ENCODE measurements at places on chromosomes 11 and 22.

- peak; percentile 68 for DNase-seq
Measured at GRCh38 chr11:62665599-62666258, 617 bp downstream of the CSKMT start.

DNA sequence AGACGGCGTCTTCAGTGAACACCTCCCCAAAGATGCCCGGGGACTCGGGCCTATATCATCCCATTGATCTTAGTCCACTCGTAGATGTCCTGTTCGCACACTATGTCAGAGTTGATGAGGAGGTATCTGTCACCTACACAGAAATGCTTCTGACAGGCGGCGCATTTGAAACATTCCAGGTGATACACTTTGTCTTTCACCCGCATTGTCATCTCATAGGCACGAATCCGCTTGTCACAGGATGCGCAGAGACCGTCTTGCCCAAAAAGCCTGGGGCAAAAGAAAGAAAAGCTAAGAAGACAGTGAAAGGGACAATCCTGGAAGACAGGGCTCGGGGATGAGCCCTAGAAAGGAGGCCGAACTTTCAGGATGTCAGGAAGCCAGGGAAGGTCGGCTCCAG is 32.6 kb downstream of the LMO2 start:
- DNase-seq, result no peak

DNA sequence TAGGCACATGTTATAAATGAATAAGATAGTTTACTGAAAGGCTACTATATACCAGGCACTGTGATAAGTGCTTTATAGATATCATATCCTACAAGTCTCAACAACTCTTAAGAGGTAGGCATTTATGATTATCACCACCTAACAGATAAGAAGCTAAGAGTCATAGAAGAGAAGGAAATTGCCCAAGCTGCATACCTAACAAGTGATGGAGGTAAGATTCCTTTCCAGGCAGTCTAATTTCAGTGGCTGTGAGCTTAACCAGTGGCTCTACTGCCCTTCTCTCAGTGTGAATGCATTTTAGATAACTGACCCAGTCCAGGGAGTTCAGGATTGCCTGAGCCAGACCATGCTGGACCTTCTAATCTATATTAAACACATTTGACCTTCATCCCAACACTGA is 39.2 kb downstream of the HEPHL1 start:
- no peak for DNase-seq

- no peak for DNase-seq
Measured at GRCh38 chr11:17692931-17693330, 26.4 kb upstream of the MYOD1 start.

- no peak for DNase-seq
Measured at GRCh38 chr11:82889133-82890001, 10.9 kb downstream of the PRCP start.

DNA sequence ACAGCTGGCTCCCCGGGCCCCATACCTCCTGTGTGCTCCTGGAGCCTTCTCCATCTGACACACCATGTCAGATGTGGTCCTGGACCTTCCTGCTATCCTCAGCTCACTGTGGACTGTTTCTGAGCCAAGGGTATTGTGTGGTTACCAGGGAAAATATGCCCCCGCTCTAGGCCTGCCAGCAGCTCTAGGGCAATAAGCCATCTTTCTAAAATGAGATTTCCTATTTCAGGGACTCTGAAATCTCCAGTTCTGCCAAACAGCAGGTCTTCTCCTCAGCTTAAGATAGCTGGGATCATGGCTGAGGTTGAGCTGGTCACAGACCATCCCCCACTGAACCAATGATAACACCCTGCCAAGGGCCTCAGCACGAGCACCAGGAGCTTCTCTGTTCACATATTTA is 227.6 kb downstream of the ST3GAL4 start:
- DNase-seq, result no peak

GRCh38 chr11:134597452-134597851 is 185.4 kb upstream of the B3GAT1 start:
- DNase-seq, result no peak

DNA sequence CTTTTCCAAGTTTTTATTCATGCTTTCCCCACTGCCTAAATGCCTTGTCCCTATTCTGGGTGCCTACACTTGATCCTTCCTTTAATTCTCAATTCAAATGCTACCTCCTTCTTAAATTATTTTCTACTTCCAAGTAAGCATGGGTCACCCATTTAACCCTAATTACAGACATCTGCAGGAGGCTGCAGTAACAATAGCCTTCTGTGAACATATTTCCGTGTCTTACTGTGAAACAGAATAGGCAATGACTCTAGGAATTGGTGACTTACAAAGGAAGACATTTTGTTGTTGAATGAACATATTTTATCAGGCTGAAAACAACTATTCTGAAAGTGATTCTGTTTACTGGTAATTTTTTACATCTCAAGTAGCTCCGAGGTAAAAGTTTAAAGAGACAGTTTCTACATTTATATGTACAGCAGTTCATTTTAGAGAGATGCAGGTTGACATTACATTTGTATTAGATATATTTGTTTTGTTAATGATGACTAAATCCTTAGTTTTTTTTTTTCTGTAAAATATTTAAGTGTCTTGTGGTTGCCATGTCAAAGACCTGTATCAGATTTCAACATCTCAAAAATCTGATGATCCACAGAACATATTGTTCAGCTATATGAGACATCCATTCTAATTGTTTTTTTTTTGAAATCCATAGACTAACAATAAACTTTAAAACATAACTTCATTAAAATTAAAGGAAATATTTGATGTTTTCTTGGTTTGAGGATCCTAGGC is 316.8 kb downstream of the CASP12 start:
- no peak for DNase-seq

GRCh38 chr11:78045851-78046485 is 17.7 kb upstream of the THRSP start:
- DNase-seq, result peak; percentile 28

DNA sequence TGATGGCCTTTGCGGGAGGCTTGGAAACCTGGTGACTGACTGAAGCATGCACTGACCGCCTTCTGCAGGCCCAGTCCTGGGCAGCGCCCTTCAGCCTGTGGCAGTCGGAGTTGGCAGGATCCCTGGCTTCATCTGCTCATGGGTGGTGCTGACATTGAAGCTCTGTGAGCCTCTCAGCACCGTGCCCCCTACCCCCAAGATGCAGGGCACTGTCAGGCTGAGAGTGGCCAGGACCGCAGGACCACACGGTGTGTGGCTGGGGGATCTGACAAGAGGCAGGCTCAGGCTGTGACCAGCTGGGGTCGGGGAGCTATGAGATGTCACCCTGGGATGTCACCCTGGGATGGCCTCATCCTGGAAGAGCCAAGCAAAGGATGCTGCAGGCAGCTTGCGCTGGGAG is 32.7 kb downstream of the TBC1D22A start:
- no peak for DNase-seq

DNA sequence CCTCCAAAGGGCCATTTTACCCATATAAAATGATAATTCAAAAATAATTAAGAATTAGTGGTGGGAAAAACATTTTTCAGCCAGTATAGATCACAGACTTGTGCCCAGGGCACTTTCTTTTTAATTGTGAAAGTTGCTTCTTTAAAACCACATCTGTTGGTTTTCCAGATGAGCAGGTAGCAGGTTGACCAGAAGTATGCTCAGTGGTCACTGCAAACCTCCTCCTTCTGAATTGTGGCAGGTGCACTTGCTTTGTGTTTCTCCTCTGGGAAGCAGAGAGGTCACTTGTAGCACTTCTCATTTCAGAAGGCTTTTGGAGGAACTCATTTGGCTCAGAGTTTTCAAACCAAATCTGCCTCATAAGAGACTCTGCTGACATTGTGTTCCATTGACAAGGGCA is 24.6 kb upstream of the CWF19L2 start:
- no peak for DNase-seq

GRCh38 chr11:64007629-64008282 is 21.5 kb downstream of the OTUB1 start:
- no peak for DNase-seq

DNA sequence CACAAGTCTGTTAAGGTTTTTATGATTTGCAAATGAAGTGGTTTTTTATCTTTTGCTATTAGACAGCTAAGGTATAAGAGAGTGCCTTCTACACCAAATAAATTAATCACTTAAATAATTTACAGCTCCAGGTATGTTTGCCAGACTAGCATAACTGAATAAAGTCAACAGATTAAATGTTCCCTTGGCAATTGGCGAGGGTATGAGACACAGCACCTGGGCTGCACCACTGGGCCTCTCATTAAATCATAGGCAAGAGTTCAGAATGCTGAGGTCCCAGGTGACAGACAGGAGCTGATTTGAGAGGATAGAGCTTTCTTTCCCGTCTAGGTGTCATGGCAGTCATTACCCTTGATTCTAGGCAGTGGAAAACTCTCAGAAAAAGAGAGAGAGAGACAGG is 62.6 kb upstream of the WT1 start:
- no peak for DNase-seq

GRCh38 chr11:69962152-69962551 is 116.0 kb upstream of the ANO1 start:
- no peak for DNase-seq

DNA sequence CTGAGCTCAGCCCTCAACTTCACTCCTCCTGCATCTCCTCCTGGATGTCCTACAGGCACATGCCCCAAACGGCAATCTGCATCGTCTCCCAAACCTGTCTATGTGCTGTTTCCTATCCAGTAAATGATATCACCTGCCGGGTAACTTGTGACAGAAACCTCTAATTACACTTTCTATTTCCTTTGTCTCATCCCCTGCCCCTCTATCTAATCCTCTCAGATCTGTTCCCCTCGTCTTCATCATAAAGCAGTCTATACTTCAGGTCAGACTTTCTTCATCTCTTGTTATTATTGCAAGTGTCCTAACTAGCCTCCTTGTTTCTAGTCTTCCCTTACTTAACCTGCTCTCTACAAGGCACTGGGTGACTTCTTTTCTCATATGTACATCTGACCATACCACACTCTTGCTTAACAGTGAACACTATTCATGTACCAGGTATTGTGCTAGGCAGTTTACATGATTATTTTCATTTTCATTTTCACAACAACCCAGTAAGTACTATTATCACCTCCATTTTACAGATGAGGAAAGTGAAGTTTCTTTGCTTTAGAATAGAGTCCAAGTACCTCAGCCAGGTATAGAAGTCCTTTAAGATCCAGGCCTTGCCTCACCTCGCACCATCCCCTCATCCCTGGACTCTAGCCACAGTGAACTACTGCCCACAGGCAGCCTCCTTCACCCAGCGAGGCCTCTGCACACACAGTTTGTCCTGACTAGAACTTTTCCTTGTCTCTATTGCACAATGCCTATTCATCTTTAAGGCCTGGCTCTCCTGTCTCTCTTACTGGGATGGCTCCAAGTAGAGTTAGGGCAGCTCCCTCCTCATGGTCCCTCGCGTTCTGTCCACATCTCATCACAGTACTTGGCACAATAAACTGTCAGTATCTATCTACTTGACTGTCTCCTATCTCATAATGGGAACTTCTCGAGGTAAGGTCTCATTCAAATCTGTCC is 22.1 kb upstream of the UCP3 start:
- no peak for DNase-seq

- no peak for DNase-seq
Measured at GRCh38 chr11:13691286-13691899, 22.9 kb downstream of the FAR1 start.

All from activated CD8-positive, alpha-beta memory T cell treated with anti-CD3 and anti-CD28 coated beads for 4 hours (primary cell).